ENCODE measurements at places on chromosomes 7 and 10. TPM values are rescaled to one million over a fixed set of nuclear protein-coding genes. Genes with fewer than 3 reads are reported as not detected.

DNA sequence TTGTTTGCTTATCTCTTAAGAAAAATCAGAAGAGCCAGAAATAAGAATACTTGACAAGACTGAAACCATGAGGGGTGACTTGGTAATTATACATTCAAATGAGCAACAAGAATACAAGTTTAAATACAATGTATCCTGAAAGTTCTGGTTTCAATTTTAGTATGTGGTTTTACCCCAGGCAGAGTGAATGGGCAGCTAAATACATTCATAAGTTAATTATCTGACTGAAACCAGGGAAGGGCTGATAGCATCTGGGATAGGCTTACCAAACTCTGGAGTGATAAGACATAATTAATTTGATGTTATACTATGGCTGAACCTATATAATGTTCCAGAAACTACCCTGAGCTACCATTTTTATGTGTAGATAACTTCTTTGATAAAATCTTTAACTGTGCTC, 252.2 kb upstream of the PLXNA4 start:
- H3K4me1 ChIP-seq = no peaks in the 10 kb centered on the region
- no peaks in the 10 kb centered on the region for H3K27me3 ChIP-seq
- H3K27ac ChIP-seq = no peak overlapping the region
- no peak overlapping the region for H3K4me3 ChIP-seq

DNA sequence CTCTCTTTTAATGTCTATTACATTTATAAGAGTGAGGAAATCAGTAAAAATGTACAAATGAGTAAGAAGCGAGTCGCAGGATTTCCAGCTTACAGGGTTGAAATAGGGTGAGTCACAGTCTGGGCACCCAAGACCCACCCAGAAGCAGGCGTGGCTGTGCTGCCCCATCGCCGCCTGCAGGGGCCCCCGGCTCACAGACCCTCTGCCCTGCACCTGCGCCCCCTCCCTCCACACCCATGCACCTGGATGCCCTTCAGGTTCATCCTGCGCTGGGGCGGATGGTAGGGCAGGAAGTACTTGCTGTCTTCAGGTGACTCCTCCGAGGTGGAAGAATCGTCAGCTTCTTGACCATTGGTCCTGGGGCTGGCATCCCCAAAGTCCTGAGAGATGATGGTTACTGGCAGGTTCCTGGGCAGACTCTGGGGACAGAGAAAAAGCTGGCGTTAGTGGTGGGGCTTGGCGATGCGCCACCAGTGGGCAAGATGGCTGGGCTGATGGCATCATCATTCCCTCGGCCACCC, 90.2 kb upstream of the GNA12 start:
- no peak overlapping the region for H3K4me3 ChIP-seq
- H3K36me3 ChIP-seq = no peaks in the 10 kb centered on the region

CNTNAP2 gene
- 9.4 TPM for total RNA-seq

- DNase-seq = peak; percentile 92
- no peaks in the 10 kb centered on the region for H3K36me3 ChIP-seq
- H3K4me3 ChIP-seq = no peak overlapping the region
- H3K27me3 ChIP-seq = peaks cover 2% of the 10 kb centered on the region
- H3K4me1 ChIP-seq = no peaks in the 10 kb centered on the region
- H3K27ac ChIP-seq = no peak overlapping the region
Measured at GRCh38 chr7:29408841-29409243, 154.8 kb upstream of the PRR15 start.

C10orf67 gene
- total RNA-seq = 0.04 TPM

DNA sequence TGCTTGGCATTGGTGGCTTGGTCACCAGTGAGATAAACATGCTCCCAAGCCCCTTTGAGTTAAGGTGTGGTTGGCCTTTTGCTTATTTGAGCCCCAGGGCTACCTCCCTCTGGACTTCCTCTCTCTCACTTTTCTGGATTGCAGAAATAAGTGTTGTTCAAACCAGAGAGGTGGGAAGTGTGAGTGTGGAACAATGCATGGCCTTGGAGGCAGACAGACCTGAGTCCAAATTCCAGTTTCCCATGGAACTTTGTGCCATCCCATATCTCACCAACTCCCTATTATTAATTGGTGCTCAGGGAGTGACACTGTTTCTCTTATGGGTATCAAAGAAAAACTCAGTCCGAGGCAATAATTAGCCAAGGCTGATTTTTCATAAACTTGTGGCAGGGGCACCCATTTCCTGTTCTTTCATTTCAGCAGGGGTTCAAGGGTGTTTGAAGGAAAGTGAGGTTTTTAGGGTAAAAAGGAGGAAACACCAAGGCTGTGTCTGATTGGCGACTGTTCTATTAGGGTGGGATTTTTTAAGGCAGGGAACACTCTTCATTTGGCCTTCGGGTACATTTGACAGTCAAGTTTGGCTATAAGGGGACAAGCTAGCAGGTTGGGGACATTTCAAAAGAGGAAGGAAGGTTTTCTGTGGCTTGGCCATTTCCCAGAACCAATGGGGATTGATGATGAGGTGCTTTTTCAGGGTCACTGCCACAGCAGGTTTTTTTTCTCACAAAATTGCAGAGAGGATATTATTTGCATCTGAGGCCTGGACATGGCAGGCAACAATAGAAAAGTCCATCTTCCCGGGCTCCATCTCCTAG, 148.8 kb upstream of the NPY start:
- peaks cover 5% of the 10 kb centered on the region for H3K4me1 ChIP-seq
- H3K4me3 ChIP-seq = no peak overlapping the region

GNGT1 gene
- not detected for total RNA-seq

DNA sequence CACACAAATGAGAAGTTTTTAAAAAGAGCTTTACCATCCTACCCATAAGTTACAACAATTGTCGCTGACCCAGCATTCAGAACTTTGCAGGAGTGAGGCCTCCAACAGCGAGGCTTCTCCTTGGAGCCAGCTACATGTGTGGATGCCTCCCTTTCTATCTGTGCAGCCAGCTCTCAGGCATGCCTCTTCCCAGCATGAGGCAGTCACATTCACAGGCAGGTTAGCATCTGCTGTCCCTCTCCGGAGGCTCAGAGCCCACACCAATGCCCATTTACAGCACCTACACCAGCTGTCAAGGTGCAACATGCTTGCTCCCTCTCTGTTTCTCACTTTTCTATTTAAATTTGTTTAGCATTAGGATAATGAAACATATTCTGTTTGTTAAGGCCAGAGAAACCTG, 278.7 kb upstream of the PODXL start:
- H3K4me1 ChIP-seq = peaks cover 8% of the 10 kb centered on the region
- H3K27ac ChIP-seq = no peak overlapping the region
- DNase-seq = no peak
- H3K4me3 ChIP-seq = no peak overlapping the region
- H3K36me3 ChIP-seq = no peaks in the 10 kb centered on the region

GRCh38 chr10:28850784-28851183, 173.5 kb downstream of the BAMBI start:
- H3K36me3 ChIP-seq = no peaks in the 10 kb centered on the region
- no peak overlapping the region for H3K27ac ChIP-seq
- H3K4me1 ChIP-seq = peaks cover 6% of the 10 kb centered on the region

DNA sequence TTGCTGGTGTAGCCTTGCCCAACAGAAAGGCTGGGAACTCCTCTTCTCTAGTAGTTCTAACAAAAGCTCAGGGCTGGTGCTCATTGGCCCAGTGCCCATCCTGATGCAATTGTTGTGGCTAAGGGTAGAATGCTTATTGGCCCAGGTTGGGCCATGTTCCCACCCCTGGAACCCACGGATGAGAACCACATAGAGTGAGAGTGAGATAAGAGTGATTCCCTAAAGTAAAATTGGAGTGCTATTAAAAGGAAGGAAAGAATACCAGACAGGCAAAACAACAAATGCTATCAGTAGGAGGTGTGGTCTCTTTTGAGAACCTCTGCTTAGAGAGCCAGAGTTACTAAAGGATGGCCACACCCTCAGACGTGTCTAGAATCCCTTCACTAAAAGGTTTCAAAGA, 49.2 kb downstream of the LGI1 start:
- H3K36me3 ChIP-seq = no peaks in the 10 kb centered on the region
- H3K4me1 ChIP-seq = peaks cover 6% of the 10 kb centered on the region
- peak overlapping the region; percentile 57 for H3K27ac ChIP-seq
- H3K27me3 ChIP-seq = no peaks in the 10 kb centered on the region
- DNase-seq = peak; percentile 34

DNA sequence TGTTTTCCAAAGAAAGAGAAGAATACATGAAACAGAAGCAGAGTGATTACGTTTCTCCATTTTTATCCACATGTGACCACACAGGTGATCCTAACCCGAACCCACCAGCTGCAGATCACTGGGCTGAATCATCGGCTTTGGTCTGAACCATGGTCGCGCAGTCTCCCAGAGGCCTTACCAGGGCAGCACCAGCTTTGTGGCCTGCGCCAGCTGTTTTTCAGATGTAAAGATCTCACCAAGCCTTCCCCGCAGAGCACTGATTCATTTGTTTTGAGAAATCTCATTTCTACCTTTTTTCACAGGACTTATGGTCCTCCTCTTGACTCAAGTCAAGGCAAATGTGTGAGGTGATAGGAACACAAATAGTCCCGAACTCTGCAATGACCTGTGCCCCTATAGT, 207.0 kb upstream of the PPP2R2D start:
- H3K4me3 ChIP-seq = no peak overlapping the region
- peaks cover 15% of the 10 kb centered on the region for H3K4me1 ChIP-seq
- no peak for DNase-seq
- H3K27me3 ChIP-seq = no peaks in the 10 kb centered on the region
- no peaks in the 10 kb centered on the region for H3K36me3 ChIP-seq

SH2B2 gene
- 4.4 TPM for total RNA-seq

PON1 gene
- 0.31 TPM for total RNA-seq

DNA sequence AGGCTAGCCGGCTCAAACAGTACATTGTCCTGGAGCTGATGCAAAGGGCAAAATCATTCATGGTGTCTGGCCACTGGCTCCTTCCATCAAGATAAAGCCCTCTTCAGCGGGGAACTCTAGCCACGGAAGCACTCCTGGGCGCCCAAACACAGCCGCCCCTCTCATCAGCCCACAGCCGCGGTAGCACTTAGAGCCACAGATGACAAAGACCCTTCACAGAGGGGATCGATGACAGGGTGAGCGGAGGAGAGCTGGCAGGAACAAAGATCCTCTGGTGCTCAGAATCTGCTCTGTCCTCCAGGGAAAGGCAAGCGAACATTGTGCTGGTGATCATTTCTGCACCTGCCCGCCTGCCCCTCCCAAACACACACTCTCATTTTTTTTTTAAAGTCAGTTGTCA, 222.2 kb upstream of the NRP1 start:
- no peak for DNase-seq
- H3K27ac ChIP-seq = no peak overlapping the region
- H3K4me3 ChIP-seq = no peak overlapping the region
- H3K4me1 ChIP-seq = peaks cover 10% of the 10 kb centered on the region
- H3K27me3 ChIP-seq = no peaks in the 10 kb centered on the region

DNA sequence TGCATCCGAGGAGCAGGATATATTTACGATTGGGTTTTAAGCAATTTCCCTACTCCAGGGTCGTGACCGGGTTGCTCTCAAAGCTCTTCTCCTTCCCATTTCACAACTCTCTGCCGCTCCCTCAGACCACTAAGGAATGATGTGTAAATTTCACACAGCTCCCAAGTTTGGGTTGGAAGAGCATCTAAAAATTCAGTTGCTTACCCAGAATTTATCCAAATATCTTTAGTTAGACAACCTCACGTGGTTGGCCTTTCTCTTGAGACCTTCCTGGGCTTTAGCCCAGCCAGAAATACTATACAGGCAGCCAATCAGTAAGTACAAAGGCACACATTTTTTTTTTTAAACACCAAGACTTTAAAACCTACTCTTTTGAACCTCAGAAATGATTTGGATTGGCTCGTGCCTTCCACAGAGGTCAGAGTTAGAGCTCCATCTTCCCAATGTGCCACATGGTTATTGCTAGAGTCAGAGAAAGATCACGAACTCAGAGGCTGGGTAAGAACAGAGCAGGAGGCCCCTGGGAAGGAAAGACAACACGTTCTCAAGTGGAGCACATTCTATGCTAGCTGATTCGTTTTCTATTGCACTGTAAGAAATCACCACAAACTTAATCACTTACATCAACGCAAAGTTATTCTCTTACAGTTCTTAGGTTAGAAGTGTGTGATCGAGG, 335.4 kb upstream of the MGMT start:
- no peaks in the 10 kb centered on the region for H3K36me3 ChIP-seq
- H3K4me3 ChIP-seq = no peak overlapping the region
- peak; percentile 94 for DNase-seq
- H3K4me1 ChIP-seq = peaks cover 2% of the 10 kb centered on the region
- H3K27ac ChIP-seq = peak overlapping the region; percentile 15

DNA sequence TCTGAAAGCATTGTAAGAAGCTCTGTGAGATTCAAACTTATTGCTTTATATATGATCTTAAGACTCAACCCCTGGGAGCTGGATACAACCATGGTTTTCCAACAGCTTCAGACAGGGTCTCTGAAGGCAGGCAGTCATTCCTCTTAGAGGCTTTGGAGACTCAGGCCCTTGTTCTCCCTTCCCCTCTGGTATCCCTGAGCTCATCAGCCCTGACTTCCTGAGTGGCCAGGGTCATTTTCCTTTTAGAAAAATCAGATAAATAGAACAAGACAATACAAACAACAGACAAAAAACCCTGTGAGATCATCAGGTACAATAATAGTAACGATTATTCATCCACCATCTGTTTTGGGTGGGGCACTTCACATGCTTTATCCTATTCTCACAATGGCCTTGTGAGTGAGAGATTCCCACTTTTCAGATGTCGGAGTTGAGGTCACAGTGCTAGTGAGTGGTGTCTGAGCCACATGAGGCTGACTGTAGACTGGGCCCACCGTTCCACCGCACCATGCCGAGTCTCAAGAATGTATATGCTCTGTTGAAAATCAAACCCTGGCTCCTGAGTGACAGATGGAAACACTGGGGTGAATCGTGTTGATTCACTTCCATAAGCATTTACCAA, 144.2 kb downstream of the CXCL12 start:
- no peak overlapping the region for H3K4me3 ChIP-seq
- H3K27me3 ChIP-seq = no peaks in the 10 kb centered on the region
- H3K27ac ChIP-seq = no peak overlapping the region
- DNase-seq = no peak

MCM10 gene
- total RNA-seq = 5.1 TPM

MAP3K8 gene
- total RNA-seq = 4.1 TPM

OR6V1 gene
- not detected for total RNA-seq

DNA sequence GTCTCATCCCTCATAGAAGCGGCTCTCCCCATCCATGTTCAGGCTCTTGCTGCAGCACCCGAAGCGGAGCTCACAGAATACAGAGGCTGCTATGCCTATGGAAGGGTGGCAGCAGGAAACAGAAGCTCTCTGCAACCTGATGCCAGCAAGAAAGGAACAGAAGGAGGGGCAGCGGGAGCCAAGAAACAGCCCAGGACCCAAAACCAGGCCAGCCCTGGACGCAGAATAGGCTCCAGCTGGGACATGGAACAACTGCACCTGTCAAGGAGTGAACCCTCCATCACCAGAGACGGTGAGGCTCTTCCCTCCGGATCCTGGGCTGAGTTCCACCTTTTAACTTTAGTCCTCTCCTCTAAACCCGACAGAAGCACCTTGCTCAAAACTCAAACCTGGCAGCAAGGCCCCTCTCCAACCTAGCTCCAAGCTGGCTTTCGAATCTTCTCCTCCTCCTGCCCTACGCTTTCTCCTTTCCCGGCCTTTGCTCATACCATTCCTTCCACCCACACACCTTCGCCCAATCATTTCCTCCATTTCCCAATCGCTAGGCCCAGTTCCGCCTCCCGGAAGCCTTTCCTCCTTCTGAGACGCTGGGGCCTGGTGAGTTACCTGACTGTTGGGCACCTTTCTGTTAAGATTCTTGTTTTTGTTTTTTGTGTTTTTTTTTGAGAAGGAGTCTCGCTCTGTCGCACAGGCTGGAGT, 122.8 kb upstream of the ZNF92 start:
- H3K27ac ChIP-seq = no peak overlapping the region
- H3K36me3 ChIP-seq = no peaks in the 10 kb centered on the region
- H3K27me3 ChIP-seq = peaks cover 17% of the 10 kb centered on the region
- no peak for DNase-seq
- no peak overlapping the region for H3K4me3 ChIP-seq

Measured in muscle of leg (tissue), 16 donors.